Kidney tubule cell (primary cell): ENCODE measurements at places on chromosomes 12 and 14.

- no peak for DNase-seq
These were observed 193.6 kb downstream of the GALC start for GRCh38 chr14:87799400-87799799.

DNA sequence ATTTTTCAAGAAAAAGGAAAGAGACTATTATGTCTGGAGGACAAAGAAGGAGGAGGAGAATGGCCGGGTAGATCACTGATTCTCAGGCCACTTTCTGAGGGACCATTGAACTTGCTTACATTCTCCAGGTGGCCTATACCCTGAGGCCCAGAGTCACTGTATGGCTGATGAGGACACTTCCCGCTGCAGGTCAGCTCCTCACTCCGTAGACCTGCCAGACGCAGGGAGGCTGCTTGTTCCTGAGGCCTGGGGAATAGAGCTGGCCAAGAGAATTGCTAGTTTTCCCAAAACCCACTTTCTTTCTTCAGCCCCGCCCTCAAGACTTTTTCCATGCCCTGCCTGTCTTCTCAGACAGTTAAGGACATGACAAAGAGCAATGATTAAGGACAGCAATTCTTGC, 510.5 kb upstream of the TBX3 start:
- DNase-seq, result no peak

DNA sequence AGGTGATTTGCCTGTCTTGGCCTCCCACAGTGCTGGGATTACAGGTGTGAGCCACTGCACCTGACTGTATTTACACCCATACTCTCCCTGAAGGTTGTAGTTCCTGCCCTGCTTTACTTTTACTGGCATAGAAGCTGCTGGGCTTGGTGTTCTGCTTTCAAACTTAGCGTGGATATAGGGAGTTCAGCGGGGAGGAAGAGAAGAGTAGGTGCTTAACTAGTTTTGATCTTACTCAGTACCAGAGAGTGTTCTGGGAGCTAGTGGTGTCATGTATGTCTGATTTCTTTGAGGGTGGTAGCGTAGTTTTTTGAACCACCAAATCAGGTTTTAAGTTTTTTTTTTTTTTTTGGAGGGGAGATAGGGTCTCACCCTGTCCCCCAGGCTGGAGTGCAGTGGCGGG, 13.8 kb downstream of the RCOR1 start:
- no peak for DNase-seq

DNA sequence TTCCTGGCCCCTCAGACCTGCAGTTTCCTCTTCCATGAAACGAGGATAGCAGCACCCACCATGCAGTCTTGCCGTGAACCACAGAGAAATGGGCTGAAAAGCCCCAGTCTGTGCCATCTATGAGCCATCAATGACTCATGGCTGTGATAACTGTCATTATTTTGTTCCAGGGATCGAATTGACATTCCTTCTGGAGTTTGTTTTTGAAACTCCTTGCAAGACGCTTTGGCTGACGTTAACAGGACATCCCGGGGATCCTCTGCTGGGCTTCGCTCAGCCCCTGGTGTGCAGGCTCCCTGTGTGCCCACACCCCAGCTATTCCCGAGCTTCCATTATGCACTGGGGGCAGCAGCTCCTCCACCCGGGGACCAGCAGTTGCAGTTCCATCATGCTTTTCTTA, 33.8 kb downstream of the MMAB start:
- no peak for DNase-seq

- DNase-seq, result no peak
These were observed 784.6 kb downstream of the LRFN5 start for GRCh38 chr14:42391146-42391834.

- peak; percentile 57 for DNase-seq
These were observed 797 bp downstream of the UNG start for GRCh38 chr12:109098183-109098604.

DNA sequence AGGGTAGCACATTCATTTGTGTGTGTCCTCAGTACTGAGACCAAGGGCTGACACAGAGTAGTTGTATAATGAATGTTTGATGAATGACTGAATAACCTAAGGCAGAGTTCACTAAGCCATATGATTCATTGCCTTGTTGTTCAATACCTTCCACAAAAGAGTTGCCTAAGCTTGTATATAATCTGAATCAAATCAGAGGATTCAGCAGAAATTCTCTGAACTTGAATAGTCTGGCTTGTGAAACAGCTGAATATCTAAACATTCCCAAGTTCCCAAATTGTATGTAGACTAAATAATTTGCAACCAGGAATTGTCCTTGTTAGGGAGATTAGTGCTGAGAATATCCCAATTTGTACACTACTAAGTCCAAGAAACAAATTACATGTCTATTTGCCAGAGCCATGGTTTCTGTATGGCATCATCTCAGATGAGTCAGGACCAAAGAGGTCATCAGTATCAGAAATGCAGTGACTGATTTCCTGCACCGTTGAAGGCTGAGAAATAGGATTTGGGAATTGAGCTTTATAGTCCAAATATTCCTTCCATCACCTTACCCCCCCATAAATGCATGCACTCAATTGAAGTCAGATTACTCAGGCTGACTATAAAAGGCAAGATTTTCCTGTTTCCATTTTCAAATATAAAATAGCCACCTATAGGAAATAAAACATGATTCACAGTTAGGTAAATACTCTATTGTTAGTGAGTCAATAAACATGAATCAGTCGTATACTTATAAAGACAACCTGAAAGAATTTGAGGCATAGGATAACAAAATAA, 168.7 kb downstream of the PHLDA1 start:
- peak; percentile 90 for DNase-seq

GRCh38 chr14:69924201-69924600, 45.0 kb downstream of the SMOC1 start:
- peak; percentile 7 for DNase-seq

DNA sequence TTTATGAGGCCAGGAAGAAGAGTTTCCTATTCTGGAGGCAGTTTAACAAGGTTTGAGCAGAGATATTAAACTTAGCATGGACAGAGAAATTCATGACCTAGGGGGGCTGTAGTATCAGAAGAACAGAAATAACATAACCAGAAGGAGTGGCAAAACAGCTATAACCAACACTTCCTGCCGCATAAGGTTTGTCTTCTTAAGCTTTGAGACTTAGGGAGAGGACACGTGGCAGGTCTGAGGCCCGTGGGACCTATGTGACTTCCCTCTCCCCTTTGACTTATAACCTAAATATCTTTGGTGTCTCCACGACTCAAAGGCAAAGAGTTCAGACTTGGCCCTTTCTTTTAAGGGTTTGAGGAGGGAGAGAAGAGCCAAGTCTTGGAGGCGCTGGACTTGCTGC, 119.1 kb upstream of the PZP start:
- no peak for DNase-seq

GRCh38 chr12:40313928-40314327, 89.1 kb downstream of the LRRK2 start:
- no peak for DNase-seq

- no peak for DNase-seq
These were observed 67.0 kb upstream of the CAND1 start for GRCh38 chr12:67202011-67202677.

- DNase-seq, result no peak
These were observed 4.5 kb downstream of the FOXA1 start for GRCh38 chr14:37590428-37591139.

- DNase-seq, result no peak
These were observed 20.3 kb upstream of the EIF5 start for GRCh38 chr14:103313704-103314103.

- DNase-seq, result peak; percentile 83
These were observed 24.5 kb downstream of the MOK start for GRCh38 chr14:102280376-102280962.

GRCh38 chr12:31331242-31331641, 5.3 kb upstream of the SINHCAF start:
- no peak for DNase-seq

DNA sequence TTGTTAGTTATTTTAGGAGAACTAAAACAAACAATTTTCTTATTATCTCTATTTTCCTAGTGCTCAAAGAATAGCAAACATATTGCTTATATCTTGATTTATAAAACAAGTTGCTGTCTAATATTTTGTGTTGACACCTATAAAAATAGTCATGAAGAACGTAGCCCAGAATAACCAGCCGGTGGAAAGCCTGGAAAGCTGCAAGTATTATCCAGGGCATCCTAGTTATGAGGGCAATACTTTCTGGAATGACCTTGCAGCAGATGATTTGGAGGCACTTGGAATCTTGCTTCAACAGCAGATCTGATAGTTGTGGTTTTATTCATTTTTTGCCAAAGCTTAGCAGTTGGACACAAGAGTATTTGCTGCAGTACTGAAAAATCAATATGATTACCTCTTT, 948.7 kb downstream of the LRFN5 start:
- DNase-seq, result no peak

DNA sequence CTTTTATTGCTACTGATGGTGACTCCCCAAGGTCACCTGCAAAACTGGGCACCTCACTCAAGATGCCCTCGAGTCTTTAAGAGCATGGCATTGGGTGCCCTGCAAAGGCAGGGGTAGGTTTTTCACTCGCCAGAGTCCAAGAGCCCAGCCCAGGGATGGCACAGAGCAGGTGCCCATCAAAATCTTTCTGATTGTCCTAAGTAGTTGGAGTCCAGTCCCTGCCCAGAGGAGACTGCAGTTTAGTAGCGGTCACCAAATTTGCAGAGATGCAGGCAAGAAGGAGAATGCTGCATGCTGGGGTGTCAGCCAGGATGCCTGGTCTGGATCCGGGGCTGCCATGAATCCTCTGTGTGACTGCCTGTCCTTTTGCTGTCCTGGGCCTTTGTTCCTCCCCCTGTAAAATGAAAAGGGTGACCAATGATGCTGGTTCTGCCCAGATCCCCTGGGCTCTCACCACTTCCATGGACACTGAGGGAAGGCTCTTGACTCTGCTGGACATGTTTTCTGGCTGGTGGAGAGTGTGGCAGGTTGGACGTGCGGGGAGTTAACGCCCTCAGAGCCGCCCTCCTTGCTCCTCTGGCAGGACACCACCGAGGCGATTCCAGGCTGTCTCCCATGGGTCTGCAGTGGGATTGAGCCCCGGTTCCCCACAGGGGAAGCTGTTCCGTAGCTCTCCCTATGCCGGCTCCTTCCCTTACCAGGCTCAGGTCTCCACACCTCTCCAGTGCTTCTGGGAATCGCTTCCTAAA, 41.3 kb downstream of the DLK1 start:
- DNase-seq, result no peak

DNA sequence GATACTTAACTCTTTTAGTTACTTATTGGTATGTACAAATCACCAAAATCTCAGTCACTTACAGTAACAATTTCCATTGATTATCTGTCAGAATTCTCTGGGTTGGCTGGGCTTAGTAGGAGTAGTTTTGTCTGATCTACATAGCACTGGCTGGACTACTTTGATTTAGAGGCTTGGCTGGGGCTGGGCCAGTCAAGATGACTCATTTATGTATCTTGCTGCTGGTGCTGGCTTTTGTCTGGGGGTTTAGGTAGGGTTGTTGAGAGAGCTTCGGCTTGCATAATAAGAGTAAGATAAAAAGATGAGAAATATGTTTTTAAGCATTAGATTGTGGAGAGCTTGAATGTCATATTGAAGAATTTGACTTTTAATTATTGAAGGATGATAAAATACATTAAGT, 1093.7 kb downstream of the SLC6A15 start:
- DNase-seq, result peak; percentile 8

- DNase-seq, result peak; percentile 48
These were observed 58.6 kb downstream of the ZFP36L1 start for GRCh38 chr14:68734231-68734732.

DNA sequence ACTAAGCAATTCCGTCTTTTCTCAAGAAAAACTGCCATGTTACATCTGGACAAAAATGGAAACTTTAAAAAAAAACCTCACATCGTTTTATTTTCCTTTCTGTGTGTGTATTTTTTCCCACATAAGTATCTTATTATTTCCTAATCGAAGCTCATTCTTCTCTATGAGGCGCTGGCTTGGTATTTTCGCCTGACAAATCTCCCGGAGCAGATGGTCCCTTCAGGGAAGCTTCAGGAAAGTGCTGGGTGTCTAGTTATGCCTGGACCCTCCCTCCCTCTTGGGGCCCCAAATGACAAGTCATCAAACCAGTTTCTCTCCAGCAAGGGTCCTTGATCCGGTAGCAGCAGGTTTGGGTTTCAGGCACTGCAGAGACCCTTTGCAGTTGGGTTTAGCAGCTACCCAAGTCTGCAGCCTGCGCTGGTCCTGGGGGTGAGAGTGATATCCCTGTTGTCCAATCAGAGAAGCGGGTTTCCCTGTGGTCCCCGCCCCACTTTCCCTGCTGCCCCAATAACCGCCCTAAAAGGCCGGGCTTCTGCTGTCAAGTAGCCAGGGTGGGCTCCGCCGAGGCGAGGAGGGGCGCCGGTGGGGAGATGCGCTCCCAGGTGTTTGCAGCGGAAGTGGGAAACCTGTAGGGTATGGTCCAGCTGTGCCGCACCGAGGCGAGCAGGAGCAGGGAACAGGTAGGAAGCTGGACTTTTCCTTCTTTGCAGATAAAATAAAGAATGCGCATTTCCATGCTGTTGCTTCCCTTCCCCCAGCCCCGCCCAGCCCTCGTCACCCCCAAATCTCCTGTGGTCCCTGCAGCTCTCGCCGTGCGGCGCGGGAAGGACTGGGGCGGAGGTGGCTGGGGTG, at the start of gene CNTN1:
CNTN1 (plus strand) TSS at position 527 of the 852 bp plus-strand sequence.
- peak; percentile 65 for DNase-seq

- peak; percentile 32 for DNase-seq
These were observed 9.6 kb upstream of the FOXG1 start for GRCh38 chr14:28756884-28757570.

GRCh38 chr12:38998887-38999482, 93.6 kb upstream of the CPNE8 start:
- DNase-seq, result peak; percentile 62

- no peak for DNase-seq
These were observed 191.0 kb downstream of the FBXL14 start for GRCh38 chr12:1403417-1403816.

GRCh38 chr14:95518045-95518751, 1.7 kb upstream of the SYNE3 start:
- no peak for DNase-seq

- DNase-seq, result no peak
These were observed 108.0 kb upstream of the TMEM132D start for GRCh38 chr12:130011611-130012385.

GRCh38 chr12:106582641-106583230, at the start of gene RFX4:
Gene RFX4, plus strand, starts transcription at chr12:106583004. Its CDS starts 317 bp downstream, at chr12:106583321.
- no peak for DNase-seq

GRCh38 chr12:94941440-94941862, 62.0 kb downstream of the NDUFA12 start:
- DNase-seq, result peak; percentile 61

- DNase-seq, result no peak
These were observed at the start of gene DIO3 for GRCh38 chr14:101561145-101561896. Gene DIO3, plus strand, starts transcription at chr14:101561495.
